ENCODE measurements at places on chromosomes 1 and 21.

DNA sequence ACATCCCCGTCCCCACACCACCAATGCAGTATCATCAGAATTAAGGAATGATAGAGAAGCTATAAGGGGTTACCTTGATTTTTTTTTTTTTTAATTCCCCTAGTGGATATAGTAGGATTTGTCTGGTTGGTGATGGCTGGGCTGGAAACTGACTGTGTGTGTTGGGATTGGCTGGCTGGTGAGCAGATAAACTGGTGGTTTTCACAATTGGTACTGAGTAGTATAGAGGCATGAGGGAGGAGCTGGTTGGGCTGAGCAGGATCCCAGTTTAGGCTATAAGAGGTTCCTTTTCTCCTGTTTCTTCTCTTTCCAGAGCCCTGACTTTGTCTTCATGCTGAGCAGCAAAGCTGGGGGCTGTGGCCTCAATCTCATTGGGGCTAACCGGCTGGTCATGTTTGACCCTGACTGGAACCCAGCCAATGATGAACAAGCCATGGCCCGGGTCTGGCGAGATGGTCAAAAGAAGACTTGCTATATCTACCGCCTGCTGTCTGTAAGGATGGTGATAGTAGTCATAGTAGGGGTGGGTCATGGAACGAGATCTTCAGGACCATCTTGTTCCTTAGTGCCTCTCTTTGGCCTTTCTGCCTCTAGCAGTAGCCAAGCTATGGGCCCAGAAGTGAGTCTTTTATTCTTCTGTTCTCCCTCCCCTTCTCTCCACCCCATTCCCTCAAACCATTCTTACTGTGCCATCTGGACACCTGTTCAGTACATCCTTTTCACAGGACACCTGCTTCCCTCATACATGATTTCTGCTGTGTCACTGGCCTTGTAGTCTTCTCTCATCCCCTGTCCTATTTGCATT lies 26.9 kb downstream of the RAD54L start:
- no peak for DNase-seq

GRCh38 chr1:232038706-232039677 lies 412.4 kb downstream of the DISC1 start:
- DNase-seq: peak; percentile 49

DNA sequence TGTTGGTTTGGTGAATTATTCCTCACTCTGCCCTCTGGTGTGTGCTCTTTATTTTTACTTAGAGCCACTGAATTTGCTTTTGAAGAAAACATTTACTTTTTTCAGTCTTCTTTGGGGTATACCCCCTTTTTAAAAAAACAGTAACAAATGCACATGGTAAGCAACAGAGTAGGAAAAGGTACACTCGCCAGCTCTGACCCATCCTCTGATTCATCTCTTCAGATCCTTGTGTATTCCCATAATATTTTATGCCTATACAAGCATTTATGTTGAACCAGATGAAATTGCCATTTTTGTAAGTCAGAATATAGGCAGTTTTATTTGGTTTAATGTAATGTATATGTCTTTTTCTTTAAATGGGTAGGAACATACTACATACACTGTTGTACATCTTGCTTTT lies 28.3 kb downstream of the TTC3 start:
- peak; percentile 52 for DNase-seq

GRCh38 chr1:46477153-46477929 lies 12.3 kb upstream of the DMBX1 start:
- peak; percentile 57 for DNase-seq

DNA sequence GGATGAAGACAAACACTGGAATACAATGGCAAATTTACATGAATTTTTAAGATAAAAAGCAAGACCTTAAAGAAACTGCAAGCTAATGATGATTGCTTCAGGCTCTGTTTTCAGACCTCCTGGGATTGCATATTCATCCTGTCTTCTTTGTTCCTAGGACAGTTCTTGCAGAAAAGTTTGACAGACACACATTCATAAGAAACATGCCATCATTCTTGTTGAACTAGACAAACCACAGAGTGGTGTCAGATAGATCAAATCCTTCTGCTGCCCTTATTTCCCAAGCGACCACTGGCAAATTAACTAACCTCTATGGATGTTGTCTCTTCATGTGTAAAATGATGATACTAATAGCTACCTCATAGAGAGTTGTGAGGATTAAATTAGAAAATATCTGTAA lies 181.3 kb downstream of the KCTD3 start:
- DNase-seq: no peak

DNA sequence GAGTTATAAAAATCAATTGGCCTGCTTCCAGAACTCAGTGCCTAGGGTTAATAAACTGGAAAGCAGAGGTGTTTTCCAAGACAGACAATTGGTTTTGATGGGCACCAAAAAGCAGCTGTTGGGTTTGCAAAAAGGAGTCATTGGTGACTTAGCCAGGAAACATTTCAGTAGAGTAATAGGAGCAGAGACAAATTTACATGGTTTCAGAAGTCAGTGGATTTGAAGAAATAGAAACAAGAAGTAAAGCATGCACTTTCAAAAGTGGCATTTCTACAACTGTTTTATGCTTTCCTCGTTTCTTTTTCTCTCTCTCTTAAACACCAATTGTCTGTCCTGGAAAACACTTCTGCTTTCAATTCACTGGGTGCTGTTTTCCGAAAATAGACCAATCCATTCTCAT lies 87.8 kb downstream of the GLUL start:
- no peak for DNase-seq

- no peak for DNase-seq
Measured at GRCh38 chr21:40847951-40848350, 993 bp upstream of the DSCAM start.

- DNase-seq: no peak
Measured at GRCh38 chr1:247459507-247459906, 1.6 kb upstream of the OR2B11 start.

GRCh38 chr21:45243603-45244002 lies 44.1 kb downstream of the POFUT2 start:
- DNase-seq: no peak

Data from bronchial epithelial cell (primary cell).